M059J (cell line): ENCODE measurements at places on chromosomes 3 and 15. TPM values are rescaled to one million over a fixed set of nuclear protein-coding genes. Genes with fewer than 3 reads are reported as not detected.

DUOX1 gene
- total RNA-seq = not detected in 2 replicates

RARRES1 gene
- 1.8 and 3.7 TPM in 2 replicates for total RNA-seq

SHC4 gene
- total RNA-seq = 1.0 and 1.5 TPM in 2 replicates

DUOXA2 gene
- total RNA-seq = 0.05 TPM in 1 of 2 replicates, not detected in the other

PTH1R gene
- 0.49 and 1.4 TPM in 2 replicates for total RNA-seq

KY gene
- 0.66 and 0.76 TPM in 2 replicates for total RNA-seq

TASOR gene
- total RNA-seq = 57.7 and 59.4 TPM in 2 replicates

CFAP92 gene
- 0.27 TPM in 1 of 2 replicates, not detected in the other for total RNA-seq

DNAJA4 gene
- total RNA-seq = 2.3 TPM in 1 of 2 replicates, not detected in the other

ZKSCAN7 gene
- total RNA-seq = 1.2 and 1.9 TPM in 2 replicates

HIGD2B gene
- total RNA-seq = 0.20 TPM in 1 of 2 replicates, not detected in the other

CFAP20DC gene
- not detected in 2 replicates for total RNA-seq

BFSP2 gene
- not detected in 2 replicates for total RNA-seq

CILP gene
- 0.02 TPM in 1 of 2 replicates, not detected in the other for total RNA-seq

SERINC4 gene
- not detected in 2 replicates for total RNA-seq

NR2E3 gene
- total RNA-seq = 0.12 TPM in 1 of 2 replicates, not detected in the other

TMC3 gene
- not detected in 2 replicates for total RNA-seq

DLG1 gene
- 99.0 and 103 TPM in 2 replicates for total RNA-seq

TMEM207 gene
- total RNA-seq = not detected in 2 replicates

PLAAT1 gene
- 4.8 and 7.1 TPM in 2 replicates for total RNA-seq
